ENCODE measurements at places on chromosomes 7 and 10. TPM values are rescaled to one million over a fixed set of nuclear protein-coding genes. Genes with fewer than 3 reads are reported as not detected.

NPY gene
- not detected for total RNA-seq

EGR2 gene
- total RNA-seq: 5.6 TPM

MLLT10 gene
- total RNA-seq: 47.6 TPM

PIK3CG gene
- total RNA-seq: 2.9 TPM

DNA sequence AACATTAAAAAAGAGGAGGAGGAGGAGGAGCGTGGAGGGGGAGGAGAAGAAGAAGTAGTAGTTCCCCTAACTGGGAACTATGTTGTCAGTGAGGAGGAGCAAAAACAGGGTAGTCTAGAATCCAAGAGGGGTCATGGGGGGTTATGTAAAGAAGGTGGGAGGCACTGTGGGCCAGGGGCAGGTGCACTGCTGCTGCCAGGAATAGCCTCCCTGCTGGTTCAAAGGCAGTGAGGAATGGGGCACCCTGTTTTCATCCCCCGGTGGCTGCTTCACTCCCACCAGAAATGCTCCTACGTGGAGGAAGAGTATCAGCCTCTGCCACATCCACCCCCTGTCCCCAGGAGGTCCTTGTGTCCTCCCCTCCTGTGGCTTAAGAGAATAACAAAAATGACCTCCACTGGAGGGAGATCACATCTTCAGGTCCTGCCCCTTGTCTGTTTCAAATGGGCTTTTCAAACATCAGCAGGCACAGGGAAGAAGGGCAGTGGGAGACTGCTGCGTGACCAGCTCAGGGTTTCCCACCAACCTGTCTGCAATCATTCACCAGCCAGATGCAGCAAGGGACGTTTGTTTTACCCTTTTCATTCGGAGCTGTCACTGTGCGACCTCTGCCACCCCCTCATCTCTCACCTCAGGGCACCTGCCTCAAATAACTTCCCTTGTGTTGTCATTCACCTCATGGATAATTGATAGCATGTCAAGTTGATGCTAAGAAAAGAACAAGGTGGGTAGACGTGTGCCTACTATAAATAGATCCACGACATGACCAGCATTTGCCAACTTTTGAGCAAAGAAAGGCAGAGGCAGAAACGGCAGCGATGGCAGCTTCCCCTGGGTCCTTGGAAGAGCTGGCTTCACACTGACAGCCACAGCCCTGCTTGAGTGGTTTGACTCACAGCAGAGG is 92.6 kb downstream of the DGKI start:
- no peak for DNase-seq

DNA sequence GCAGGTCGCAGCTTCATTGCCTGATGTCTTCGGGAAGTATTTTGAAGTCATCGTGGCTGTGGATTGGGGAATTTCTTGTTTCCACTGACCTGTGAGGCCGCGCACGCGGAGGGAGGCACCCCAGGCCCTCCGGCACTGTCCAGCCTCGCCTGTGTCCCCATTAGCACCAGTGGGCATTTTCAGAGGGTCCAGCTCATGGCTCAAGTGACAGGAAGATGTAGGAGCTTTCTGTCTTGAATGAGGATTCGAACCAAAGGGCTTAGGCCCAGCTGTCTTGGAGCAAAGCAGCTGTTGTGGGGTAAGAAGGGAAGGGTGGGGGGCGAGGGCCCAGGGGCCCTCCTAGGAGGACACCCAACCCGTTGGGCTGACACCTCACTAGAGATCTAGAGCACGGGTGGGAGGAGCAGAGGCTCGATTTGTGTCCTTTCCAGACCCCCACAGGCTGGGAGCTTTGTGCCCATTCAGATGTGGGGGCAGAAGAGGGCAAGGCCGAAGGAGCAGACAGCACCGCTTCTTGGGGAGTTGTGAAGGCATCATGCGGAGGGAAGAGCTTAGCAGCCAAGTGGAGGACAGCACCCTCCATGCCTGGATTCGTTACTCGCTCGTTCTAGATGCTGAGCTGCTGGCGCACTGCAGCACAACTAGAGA is 914 bp downstream of the ZNF37A start:
- no peak for DNase-seq

All from HT-29 (cell line).